Skin of body (tissue), 3 donors: ENCODE measurements at places on chromosomes 4 and X.
A peak's percentile ranks its signal among the peaks of the same experiment; 100 is the strongest.

DNA sequence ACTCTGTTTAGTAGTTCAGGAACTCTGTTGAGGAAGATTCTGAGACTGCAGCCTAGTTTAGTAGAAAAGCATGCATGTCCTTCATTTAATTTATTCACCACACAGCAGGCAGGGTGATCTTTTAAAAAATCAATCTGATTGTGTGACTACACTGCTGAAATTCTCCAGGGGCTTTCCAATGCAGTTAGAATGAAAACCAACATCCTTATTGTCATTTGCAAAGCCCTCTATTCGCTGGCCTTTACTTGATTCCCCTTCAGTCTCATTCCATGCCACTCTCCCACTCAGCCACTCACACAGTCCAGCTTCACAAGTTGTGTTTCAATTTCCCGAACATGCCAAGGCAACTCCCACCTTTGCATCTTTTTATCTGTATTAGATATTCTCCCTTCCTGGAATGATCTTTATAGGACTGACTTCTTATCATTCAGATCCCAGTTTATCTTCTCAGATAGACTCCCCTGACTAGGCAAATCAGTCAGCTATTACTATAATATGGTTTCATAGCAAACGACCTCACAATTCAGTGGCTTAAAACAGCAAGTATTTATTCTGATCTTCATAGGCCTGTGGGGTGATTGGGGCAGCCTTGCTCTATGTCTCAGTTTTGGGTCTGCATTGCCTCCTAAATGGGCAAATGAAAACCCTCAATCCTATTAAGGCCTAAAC, 21.3 kb upstream of the FTHL17 start:
- DNase-seq: no peak

DNA sequence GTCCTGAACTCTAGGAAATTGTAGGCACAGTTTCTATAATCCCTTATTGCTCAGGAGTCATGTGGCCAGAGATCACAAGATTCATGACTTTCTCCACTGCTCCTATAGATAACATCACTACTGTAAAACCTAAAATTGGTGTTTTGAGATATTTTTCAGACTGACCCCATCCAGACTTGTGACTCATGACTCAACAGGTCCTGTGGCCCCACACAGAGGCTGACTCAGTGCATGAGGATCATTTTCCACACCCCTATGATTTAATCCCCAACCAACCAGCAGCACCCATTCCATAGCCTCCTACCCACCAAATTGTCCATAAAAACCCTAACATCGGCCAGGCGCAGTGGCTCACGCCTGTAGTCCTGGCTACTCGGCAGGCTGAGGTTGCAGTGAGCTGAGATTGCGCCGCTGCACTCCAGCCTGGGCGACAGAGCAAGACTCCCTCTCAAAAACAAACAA, 13.2 kb upstream of the XIAP start:
- DNase-seq: no peak

DNA sequence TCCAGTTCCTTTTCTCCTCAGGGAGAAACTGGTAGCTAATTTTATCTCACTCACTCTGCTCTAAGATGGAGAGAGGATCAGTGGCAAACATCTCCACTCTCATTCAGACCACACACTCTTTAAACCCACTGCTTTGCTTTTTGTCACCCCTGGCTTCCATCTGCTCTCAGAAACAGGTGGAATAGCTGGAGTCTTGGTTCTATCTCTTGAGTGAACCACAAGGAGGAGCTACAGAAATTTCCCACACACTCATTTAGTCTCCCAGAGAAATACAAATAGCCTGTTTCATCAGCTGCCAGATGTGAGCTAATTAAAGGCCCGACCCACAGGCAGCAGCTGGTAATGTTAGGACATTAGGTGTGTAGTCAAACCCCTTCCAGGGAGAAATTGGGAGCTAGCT, 96.6 kb downstream of the STPG2 start:
- DNase-seq: no peak

GRCh38 chr4:154757713-154758112, 13.9 kb downstream of the LRAT start:
- DNase-seq: no peak

GRCh38 chr4:6688879-6689505, 4.7 kb upstream of the S100P start:
- peak; percentile 30 for DNase-seq

DNA sequence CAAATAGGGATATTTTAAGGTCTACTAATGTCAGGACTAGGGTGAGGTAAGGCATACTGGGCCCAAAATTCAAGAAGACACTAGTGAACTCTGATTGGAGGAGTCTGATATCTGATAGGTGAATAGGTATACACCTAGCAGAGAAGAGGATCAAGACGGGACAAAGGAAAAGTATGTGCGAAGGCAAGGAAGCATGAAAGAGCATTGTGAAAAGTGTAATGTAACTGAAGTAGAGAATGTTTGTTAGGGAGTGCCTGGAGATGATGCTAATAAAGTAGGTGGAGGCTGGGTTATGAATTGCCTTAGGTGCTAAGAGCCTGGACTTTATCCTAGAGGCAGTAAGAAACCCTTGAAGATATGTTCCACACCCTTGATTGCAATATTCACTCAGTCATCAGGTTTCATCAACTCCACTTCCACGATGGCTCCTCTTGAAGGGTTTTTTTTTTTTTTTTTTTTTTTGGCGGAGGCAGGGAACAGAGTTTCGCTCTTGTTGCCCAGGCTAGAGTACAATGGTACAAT, 49.9 kb upstream of the XIAP start:
- DNase-seq: no peak

DNA sequence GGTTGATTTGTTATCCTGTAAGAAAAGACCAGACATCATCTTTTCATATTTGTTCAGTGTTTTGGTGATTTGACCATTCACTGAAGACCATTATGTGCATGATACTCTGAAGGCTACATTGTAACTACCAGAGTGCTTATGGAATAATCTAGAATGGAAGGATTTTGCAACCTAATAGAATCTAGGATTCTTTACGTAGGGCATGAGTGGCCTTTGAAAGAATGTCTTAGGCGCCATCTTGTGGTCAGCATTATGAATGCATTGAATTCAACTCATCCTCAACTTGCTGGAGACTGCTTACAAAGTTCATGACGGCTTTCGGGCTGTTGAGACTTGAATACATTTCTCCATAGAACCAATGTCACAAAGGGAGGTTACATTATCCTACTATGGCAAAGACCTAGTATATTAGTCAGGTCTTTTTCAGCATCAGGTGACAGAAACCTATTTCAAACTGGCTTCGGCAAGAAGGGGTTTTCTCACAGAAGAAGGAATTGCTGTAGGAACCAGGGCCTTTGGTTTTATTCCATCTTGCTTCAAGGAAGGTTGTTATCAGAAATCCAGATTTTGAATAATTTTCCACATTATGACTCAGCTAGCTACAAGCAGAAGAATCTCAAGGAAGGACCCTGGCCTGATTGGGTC, 104.1 kb downstream of the GPAT3 start:
- DNase-seq: peak; percentile 76

- DNase-seq: no peak
These were observed 3.3 kb downstream of the NKX6-1 start for GRCh38 chr4:84495794-84496261.

DNA sequence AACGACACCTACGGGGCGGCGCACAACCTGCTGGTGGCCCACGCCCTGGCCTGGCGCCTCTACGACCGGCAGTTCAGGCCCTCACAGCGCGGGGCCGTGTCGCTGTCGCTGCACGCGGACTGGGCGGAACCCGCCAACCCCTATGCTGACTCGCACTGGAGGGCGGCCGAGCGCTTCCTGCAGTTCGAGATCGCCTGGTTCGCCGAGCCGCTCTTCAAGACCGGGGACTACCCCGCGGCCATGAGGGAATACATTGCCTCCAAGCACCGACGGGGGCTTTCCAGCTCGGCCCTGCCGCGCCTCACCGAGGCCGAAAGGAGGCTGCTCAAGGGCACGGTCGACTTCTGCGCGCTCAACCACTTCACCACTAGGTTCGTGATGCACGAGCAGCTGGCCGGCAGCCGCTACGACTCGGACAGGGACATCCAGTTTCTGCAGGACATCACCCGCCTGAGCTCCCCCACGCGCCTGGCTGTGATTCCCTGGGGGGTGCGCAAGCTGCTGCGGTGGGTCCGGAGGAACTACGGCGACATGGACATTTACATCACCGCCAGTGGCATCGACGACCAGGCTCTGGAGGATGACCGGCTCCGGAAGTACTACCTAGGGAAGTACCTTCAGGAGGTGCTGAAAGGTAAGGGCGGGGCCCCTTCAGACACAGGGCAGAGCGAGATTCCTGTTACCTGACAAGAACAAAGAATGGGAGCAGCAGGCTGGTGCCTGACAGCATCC, 11.7 kb downstream of the RPL9 start:
- DNase-seq: no peak

DNA sequence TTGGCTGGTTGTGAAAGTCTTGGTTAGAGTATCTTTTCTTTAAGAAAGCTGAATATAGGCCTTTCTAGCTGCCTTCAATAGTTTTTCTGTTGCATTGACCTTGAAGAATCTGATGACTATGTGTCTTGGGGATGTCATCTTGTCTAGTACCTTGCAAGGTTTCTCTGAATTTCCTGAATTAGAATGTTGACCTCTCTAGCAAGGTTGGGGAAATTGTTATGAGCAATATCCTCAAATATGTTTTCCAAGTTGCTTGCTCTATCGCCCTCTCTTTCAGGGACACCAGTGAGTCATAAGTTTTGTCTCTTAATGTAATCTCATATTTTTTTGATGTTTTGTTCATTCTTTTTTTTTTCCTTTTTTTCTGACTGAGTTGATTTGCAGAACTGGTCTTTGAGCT, 194.7 kb downstream of the RAB28 start:
- DNase-seq: no peak

DNA sequence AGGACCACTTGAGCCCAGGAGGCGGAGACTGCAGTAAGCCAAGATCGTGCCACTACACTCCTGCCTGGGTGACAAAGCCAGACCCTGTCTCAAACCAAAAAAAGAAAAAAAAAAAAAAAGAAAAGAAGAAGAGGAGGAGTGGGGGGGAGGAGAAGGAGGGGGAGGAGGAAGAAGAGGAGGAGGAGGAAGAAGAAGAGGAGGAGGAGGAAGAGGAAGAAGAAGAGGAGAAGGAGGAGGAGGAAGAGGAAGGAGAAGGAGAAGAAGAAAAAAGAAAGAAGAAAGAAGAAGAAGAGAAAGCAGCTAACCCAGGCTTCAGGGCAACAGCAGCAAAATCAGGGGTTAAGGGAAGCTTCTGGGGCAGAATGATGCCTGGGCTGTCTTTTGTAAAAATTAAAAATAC, 27.5 kb downstream of the VMA21 start:
- DNase-seq: no peak

DNA sequence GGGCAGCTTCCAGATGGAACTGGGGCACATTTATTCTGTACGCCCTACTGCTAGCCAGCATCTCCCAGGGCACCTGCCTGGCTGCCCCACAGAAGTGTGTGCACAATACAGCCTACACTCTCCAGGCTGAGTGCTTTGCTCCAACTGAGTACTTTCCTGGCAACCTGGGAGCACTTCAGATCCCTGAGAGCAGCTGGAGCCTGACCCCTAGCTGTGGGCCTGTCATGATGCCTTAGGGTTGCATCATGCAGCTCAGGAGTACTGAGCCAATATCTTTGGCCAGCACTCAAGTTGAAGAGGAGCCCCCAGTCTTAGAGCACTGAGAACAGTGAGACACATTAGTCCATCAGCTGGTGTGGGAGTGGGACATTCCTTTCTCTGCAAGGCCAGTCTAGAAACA, 321.9 kb downstream of the CFAP47 start:
- no peak for DNase-seq

DNA sequence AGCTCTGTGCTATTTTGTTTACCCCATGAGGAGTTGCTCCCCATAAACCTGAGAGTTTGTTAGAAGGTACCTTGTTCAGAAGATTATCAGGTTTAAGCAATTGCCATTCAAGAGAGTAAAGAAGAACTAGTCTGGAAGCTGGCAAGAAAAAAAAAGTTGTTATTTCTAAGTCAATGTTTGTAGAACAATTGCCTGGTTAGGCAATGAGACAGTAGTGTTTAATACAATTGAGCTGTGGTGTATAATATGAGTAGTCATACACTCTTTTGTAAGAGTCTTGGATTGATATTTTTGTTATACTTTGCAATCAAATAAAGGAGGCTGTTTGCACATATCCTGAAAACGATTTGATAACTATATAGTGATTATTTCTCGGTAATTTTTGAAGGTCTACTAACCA, 44.7 kb downstream of the GALNT7 start:
- no peak for DNase-seq

DNA sequence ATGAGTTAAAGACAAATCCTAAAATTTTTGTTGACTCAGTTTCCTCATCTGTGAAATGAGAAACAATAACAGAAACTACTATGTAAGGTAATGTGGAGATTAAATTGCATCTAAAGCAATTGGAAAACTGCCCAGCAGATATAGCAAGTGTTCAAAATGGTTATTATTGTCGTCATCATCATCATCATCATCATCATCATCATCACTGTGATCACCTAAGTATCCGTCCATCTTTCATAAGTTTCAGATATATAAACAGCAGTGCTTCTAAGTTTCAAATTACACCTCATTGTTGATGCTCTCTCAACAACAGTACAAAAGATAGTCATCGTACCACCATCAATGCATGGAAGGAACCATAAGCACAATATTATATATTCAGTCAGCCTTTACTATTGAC, 379.9 kb downstream of the PDGFC start:
- no peak for DNase-seq

DNA sequence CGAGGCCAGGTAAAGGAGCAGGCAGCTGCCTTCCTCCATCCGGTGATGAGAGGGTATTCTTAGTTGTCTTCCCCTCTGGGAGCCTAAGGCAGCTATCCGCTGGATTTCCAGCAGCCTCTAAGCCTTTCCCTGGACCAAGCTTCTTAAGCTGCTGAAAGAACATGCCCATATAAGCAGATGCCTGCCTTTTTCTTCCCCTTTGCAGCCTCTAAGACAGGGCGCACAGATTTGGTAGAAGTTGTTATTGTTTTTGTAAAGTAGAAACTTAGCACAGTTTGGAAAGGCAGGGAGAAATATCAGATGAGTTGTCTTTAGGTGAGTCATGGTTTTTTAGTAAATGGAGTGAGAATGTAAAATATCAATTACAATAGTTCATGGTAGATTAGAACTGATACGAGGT, 210.8 kb downstream of the ARHGAP10 start:
- DNase-seq: no peak

GRCh38 chrX:19793471-19793870, 93.9 kb downstream of the SH3KBP1 start:
- no peak for DNase-seq

GRCh38 chrX:39677585-39677977, 420.2 kb downstream of the BCOR start:
- DNase-seq: no peak

DNA sequence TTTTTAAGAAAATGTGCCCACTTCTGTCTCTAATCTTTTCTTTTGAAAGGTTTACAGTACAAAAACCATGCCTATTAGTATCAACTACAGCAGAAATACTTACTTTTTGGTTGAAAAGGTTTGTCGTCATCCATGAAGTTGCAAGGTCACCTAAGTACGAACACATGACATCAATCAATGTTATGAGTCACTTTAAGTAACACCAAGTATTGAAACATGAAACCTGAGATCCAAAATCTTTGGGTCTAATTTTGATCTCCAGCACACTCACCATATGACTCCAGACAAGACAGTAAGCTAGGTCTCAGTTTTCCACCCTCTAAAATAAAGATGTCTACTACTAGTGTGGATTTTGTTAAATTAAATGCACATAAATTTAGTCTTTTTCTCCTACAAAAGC, 8.4 kb downstream of the ZNF280C start:
- DNase-seq: no peak
